ENCODE measurements at places on chromosomes 12 and 14. TPM values are rescaled to one million over a fixed set of nuclear protein-coding genes. Genes with fewer than 3 reads are reported as not detected.
A peak's percentile ranks its signal among the peaks of the same experiment; 100 is the strongest.

DNA sequence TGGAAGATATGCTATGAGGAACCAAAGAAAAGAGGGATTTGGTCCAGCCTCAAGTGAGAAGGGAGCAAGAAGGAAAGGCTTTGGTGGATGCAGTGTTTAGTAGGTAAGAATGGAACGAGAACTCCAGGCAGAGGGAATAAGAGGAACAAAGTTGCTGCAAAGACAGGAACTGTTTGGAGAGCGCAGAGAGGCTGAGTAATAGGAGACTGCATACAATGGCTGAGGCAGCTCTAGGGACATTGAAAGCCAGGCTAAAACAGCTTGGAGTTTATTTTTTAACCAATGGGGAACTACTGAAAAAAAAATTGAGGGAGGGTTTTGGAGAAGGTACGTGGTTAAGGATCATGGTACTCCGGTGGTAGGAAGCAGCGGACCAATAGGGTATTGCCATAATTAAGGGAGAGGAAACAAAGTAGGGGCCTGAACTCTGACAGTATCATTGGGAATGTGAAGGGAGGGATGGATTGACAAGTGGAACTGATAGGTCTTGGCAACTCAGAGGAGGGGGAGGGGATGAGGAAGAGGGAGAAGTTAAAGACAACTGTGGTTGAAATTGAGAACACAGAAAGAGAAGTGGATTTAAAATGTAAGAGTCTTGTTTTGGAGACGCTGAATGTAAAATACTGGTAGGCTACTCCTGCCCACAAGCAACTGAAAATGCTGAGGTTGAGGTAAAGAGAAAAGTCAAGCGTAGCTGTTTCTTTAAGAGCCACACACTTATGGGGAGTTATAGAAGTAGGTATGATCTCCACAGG, 4.8 kb downstream of the ASCL4 start:
- H3K4me3 ChIP-seq, result no peak overlapping the region
- H3K27ac ChIP-seq, result no peak overlapping the region
- peaks cover 11% of the 10 kb centered on the region for H3K4me1 ChIP-seq
- peaks cover 42% of the 10 kb centered on the region for H3K27me3 ChIP-seq

Gene EML5
- total RNA-seq, result 6.2 TPM

GRCh38 chr12:110935588-110935987, 15.2 kb upstream of the MYL2 start:
- H3K4me1 ChIP-seq, result peaks cover 6% of the 10 kb centered on the region
- H3K4me3 ChIP-seq, result no peak overlapping the region
- H3K27ac ChIP-seq, result no peak overlapping the region
- DNase-seq, result no peak

DNA sequence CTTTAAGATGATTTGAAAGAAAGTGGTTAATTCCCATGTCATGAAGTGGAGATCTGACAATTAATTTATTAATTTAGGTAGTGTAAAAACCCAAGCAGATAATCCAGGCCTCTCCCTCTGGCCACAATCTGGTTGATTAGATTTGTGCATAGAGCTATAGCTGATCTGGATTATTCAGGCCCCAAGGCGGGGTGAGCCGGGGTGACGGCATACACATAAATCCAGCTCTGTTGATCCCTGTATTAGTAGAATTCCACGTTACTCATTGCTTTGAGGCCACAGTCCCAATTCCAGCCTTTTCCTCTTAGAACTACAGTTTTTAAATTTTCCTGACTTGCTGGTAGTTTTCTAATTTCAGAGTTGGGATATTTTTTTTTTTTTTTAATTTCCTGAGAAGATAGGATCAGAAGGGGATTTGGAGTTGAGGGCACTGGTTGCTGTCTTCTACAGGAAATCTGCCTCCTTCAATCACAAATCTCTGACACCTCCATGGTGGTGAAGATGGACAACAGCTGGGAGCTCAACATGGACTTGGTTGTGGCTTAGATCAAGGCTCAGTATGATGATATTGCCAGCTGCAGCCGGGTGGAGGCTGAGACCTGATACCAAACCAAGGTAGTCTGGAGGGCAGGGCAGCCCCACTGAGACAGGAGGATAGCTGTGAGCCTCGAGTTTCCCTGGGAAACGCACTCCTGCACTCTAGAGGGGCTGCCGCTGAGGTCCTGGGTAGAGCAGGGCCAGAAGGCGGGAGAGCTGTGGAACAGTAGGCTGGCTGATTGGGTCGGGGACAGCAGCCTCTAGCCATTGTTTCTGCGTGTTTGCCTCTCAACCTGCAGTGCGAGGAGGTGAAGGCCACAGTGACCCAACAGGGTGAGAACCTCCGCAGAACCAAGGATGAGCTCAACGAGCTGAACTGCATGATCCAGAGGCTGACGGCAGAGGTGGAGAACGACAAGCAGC, 19.4 kb downstream of the KRT85 start:
- peaks cover 6% of the 10 kb centered on the region for H3K4me1 ChIP-seq
- no peak for DNase-seq
- H3K27me3 ChIP-seq, result no peaks in the 10 kb centered on the region
- H3K27ac ChIP-seq, result no peak overlapping the region
- H3K4me3 ChIP-seq, result no peak overlapping the region

Gene MDGA2
- not detected for total RNA-seq

GRCh38 chr14:73339846-73340595, 102.7 kb downstream of the PAPLN start:
- H3K4me3 ChIP-seq, result no peak overlapping the region
- H3K27me3 ChIP-seq, result no peaks in the 10 kb centered on the region
- H3K27ac ChIP-seq, result no peak overlapping the region
- H3K36me3 ChIP-seq, result no peaks in the 10 kb centered on the region

DNA sequence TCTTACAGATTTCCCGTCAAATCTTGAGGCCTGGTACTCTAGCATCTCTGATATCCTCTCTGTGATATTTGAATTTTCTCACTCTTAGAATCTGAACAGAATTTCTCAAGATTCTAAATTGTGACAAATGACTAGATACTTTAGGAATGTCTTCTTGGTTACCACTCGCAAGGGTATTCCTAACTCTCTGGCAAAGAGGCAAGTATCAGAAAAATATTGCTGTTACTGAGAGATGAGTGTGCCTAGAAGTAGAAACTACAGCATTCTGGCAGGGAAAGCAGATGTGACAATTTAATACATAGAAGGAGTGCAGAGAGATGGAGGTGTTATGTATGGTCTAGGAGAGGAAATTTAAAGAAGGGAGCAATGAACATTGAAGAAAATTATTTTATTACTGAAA, 467.8 kb downstream of the LRIG3 start:
- H3K27ac ChIP-seq, result no peak overlapping the region
- H3K27me3 ChIP-seq, result no peaks in the 10 kb centered on the region
- no peaks in the 10 kb centered on the region for H3K36me3 ChIP-seq
- no peak overlapping the region for H3K4me3 ChIP-seq
- H3K4me1 ChIP-seq, result no peaks in the 10 kb centered on the region

DNA sequence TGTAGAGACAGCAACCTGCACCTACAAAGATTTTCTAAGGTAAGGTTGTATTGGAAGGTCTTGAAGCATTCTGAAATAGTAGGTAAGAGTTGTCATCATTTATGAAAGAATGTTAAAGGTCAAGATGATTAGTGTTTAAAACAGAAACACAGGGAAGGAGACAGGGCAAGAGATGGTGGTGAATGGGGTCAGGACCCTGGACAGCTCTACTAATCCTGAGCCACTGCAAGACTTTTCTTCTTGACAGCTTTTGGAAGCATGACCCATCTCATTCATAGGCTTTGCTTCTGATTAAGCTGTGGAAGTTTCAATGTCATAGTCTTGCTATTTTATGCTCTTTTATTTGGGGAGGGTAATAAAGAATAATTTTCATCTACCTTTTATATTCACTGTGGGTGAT, 75.5 kb upstream of the CAND1 start:
- peaks cover 19% of the 10 kb centered on the region for H3K27me3 ChIP-seq
- H3K4me1 ChIP-seq, result no peaks in the 10 kb centered on the region
- peak; percentile 25 for DNase-seq
- H3K27ac ChIP-seq, result no peak overlapping the region
- H3K4me3 ChIP-seq, result no peak overlapping the region

- peaks cover 1% of the 10 kb centered on the region for H3K36me3 ChIP-seq
- peaks cover 8% of the 10 kb centered on the region for H3K4me1 ChIP-seq
- H3K27me3 ChIP-seq, result peaks cover 26% of the 10 kb centered on the region
- DNase-seq, result no peak
Observed at GRCh38 chr12:105083031-105083430, 1.2 kb downstream of the ALDH1L2 start.

DNA sequence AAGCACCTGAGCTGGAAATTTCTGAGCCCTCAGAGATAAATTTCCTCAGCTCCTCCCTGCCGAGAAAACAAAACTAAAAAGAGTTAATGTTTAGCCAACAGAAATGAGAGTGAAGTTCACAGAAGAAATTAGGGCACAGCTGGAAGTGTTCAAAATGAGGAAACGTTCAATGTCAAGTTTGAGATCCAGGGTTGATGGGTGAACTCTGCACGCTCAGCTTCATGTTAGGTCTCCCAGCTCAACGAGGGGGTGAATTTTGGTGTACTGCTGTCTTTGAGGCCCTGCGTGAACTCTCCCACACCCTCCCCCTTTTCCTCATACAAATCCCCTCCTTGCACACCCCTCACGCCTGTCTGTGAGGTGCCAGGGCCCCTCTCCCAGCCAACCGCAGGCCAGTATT, 13.3 kb upstream of the OAS3 start:
- H3K4me1 ChIP-seq, result no peaks in the 10 kb centered on the region
- DNase-seq, result no peak
- H3K36me3 ChIP-seq, result peaks cover 4% of the 10 kb centered on the region
- no peaks in the 10 kb centered on the region for H3K27me3 ChIP-seq
- no peak overlapping the region for H3K4me3 ChIP-seq

Gene LMO3
- total RNA-seq, result not detected

Gene GPR132
- 33.4 TPM for total RNA-seq

DNA sequence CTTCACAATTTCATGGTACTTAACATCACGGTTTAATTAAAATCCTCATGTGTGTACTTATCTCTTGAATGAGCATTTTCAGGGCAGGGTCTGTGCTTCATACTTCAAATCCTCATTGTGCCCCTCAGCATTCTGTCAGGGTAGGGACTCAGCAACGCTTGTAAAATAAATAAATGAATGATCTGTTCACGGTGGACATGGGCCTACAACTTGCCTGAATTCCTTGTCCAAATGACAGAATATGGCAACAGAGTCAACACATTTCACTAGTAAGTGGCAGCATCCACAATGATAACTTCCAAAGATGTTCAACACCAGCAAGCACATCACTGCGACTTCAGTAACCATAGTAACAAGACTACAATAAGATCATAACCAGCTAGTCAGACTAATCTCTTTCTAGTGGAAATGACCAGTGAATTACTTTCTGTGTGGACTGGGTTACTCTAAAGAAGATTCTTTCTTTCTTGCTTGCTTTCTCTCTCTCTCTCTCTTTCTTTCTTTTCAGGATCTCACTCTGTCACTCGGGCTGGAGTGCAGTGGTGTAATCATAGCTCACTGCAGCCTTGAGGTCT, 14.5 kb upstream of the GNPTAB start:
- DNase-seq, result no peak
- peaks cover 2% of the 10 kb centered on the region for H3K4me1 ChIP-seq
- H3K27me3 ChIP-seq, result no peaks in the 10 kb centered on the region
- H3K27ac ChIP-seq, result no peak overlapping the region

GRCh38 chr12:9902539-9903228, 21.4 kb downstream of the KLRF2 start:
- peaks cover 2% of the 10 kb centered on the region for H3K36me3 ChIP-seq
- no peak overlapping the region for H3K27ac ChIP-seq
- H3K4me3 ChIP-seq, result no peak overlapping the region
- H3K27me3 ChIP-seq, result peaks cover 3% of the 10 kb centered on the region
- no peak for DNase-seq
- H3K4me1 ChIP-seq, result peaks cover 15% of the 10 kb centered on the region

Gene TGM1
- 3.7 TPM for total RNA-seq

Data from activated CD4-positive, alpha-beta memory T cell treated with anti-CD3 and anti-CD28 coated beads for 36 hours (primary cell).